Stimulated activated CD8-positive, alpha-beta memory T cell treated with anti-CD3 and anti-CD28 coated beads, Interleukin-4, amount 100 ng/mL, for 4 hours (primary cell): ENCODE measurements at places on chromosomes 1 and 21.

GRCh38 chr1:167439301-167439988 lies 78.9 kb downstream of the CD247 start:
- DNase-seq, result no peak

GRCh38 chr1:207088161-207088560 lies 499 bp upstream of the C4BPB start:
- no peak for DNase-seq

DNA sequence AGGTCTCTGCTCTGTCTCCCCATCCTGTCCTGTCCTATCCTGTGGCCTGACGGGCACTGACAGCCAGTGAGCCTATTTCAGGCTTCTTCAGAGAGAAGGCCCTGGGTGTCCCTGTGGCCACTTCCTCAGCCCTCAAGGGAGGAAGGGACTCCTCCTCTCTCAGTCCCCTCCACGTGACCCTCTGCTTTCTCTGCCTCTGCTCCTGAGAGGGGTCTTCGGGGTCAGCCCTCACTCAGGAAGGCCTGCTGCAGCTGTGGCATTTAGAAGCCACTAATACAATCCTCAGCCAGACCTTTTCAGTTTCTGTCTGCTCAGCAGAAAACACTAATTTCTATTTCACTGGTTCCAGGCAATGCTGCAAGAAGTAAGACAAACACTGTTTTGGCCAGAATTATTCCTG lies 43.6 kb upstream of the ETV3 start:
- no peak for DNase-seq

- DNase-seq, result no peak
These were observed 7.8 kb downstream of the VASH2 start for GRCh38 chr1:212958175-212958574.

DNA sequence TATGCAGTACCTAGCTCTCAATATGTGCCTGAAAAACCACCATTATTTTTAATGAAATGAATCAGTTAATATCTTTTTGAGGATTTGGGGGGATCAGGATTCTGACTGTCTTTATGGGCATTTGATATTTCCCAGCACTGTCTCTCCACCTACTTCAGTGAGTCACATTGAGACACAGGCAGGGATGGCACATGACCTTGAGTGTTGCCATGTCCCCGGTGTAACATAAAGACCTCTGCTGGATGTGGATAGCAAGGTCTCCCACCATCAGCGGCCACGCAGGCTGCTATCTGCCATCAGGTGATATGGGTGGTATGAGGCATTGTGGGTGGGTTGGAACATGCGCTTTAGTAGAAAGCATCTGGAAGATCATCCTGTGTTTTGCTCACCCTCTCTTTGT lies 103.2 kb downstream of the RGL1 start:
- DNase-seq, result no peak

- no peak for DNase-seq
These were observed 1.1 kb downstream of the OBSCN start for GRCh38 chr1:228208831-228209551.

- no peak for DNase-seq
These were observed 1.1 kb downstream of the TFF2 start for GRCh38 chr21:42349420-42350317.

DNA sequence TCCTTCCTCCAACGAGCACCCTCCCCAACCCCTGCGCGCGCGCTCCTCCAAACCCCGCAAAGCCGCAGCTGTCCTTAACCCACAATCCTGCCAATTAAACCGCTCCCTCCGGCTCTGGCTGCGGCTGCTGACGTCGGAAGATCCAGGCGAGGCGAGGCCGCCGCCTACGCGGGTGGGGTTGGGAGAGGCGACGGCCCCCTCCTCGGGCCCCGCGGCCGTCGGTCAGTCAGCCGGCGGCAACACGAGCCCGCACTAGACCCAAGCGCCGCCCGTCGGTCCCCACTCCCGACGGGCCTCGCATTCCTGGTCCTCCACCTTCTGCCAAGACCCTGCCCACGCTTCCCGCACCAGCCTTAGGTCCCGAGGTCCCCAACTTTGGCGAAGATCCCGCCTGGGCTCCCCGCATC lies 75.4 kb downstream of the VWA5B1 start:
- no peak for DNase-seq

- no peak for DNase-seq
These were observed 192.3 kb downstream of the PRDM16 start for GRCh38 chr1:3261007-3261968.

- DNase-seq, result no peak
These were observed 389.2 kb downstream of the PLPP3 start for GRCh38 chr1:56189946-56190805.

DNA sequence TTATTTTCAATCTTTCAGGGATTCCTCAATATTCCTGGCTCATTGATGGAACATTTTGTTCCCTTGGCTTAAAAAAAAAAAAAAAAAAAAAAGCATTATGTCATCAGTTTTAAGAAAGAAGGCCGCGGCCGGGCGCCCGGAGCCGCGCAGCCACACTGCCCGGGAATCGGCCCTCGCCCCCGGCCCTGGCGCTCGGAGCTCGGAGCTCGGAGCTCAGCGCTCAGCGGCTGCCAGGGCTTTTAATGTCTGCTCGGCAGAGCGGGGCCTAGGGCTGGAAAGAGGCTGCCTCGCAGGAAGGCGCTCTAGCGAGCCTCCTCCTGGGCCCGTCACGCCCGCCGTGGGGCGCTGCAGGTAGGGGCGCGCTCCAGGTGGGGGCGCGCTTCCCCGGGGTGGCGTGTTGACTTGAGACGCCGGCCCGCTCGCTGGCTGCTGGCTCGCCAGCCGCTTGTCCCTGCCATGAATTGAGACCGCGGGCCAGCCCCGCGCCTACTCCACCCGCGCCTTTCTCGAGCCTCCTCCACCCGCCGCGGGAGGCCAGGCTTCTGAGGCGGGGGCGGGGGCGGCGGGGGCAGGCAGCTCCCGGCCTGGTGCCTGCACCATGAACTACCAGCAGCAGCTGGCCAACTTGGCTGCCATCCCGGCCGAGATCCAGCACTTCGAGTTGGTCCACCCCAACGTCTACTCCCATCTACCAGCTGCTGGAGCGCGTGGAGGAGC lies 5.4 kb upstream of the TDRD5 start:
- DNase-seq, result no peak

GRCh38 chr1:232385221-232385620 lies 244.7 kb downstream of the SIPA1L2 start:
- no peak for DNase-seq

DNA sequence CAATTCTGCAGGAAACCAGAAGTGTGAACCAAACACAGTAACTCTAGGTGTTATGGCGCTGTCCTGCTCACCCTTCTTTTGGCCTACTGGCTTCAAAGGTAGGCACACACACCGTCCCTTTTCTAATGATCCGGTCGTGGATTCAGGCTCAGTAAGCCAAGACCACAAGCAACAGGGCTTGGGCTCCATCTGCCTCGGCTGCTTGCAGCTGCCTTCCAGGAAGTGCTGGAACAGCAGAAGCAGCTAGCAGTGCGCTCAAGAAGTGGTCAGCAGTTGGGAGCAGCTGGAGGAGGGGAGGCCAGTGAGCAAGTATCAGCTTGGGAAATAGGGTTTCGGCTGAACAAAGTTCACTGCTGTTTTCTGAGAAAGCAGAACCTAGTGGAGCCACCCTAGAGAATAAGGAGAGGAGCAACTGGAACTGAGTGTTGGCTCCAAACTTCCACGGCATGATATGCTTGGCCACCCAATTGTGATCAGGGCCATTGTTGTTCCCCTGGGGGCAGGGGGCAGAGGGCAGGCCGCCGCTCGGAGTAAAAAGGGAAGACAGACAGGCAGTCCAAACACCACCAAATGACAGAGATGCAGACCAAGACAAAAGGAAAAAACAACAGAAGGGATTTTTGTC lies 173.4 kb downstream of the TOMM20 start:
- DNase-seq, result no peak

GRCh38 chr1:93692451-93692861 lies 10.8 kb upstream of the BCAR3 start:
- DNase-seq, result no peak

DNA sequence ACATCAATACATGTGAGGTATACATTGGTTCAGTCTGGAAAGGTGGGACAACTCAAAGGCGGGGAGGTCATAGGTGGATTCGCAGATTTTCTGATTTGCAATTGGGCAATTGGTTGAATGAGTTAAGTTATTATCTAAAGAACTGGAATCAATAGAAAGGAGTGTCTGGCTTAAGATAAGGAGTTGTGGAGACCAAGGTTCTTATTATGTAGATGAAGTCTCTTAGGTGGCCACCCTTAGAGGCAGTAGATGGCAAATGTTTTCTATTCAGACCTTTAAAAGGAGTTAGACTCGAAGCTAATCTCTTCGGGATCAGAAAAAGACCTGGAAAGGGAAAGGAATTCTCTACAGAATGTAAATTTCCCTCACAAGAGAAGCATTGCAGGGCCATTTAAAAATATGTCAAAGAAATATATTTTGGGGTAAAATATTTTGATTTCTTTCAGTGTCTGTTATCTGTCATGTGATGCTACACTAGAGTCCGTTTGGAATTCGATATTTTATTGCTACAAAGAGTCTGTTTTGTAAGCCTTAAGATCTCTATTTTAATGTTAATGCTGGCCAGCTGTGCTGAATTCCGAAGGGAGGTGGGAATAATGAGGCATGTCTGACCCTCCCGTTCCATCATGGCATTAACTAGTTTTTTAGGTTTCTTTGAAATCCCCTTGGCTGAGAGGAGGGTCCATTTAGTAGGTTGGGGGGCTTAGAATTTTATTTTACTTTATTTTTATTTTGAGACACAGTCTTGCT lies 265.1 kb downstream of the PTPRU start:
- no peak for DNase-seq

- DNase-seq, result no peak
These were observed 127.8 kb downstream of the HS2ST1 start for GRCh38 chr1:87042111-87042811.

DNA sequence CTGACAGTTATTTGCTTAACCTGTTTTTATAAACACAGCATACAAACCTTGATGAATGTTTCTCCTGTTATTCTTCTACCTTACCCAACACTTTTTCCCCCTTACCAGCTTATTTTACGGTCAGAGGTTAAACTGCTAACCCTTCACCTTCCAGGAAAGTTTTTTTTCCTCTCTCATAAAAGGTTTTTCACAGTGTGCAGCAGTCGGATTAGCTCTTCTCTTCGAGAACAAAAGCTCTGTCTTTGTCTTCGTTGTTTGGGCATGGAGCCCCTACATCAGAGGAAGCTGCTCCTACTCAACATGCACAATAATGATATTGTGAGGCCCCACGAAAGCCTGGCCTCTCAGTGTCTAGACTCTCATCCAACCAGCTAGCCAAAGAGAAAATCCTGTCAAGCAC lies 42.0 kb downstream of the DENND1B start:
- DNase-seq, result no peak
